Activated B cell treated with CpG ODN at 0.5 μM for 24 hours (primary cell): ENCODE measurements at places on chromosomes 3 and 15. TPM values are rescaled to one million over a fixed set of nuclear protein-coding genes. Genes with fewer than 3 reads are reported as not detected.

DNA sequence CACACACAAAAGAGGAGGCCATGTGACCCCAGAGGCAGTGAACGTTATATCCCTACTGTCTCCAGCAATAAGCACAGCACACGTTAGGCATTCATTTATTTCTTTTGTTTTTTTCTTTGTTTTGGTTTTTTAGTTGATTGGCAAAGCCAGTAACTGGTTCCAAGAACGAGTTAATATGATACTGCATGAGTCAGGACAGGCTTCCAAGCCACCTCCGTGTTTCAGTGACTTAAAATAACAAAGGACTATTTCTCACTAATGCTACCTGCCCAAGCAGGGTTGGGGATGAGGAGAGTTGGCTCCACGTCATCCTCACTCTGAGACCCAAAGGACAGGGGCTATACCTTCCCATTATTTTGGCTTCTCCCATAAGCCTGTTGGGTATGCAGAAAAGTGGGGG lies 130.5 kb downstream of the ST8SIA2 start:
- no peak overlapping the region for H3K27ac ChIP-seq
- peaks cover 2% of the 10 kb centered on the region for H3K4me1 ChIP-seq
- peaks cover 5% of the 10 kb centered on the region for H3K27me3 ChIP-seq
- no peaks in the 10 kb centered on the region for H3K36me3 ChIP-seq
- no peak for DNase-seq

GRCh38 chr3:59575113-59576001 lies 525.5 kb upstream of the CFAP20DC start:
- H3K36me3 ChIP-seq = no peaks in the 10 kb centered on the region
- H3K4me3 ChIP-seq = no peak overlapping the region
- peak; percentile 76 for DNase-seq
- H3K4me1 ChIP-seq = no peaks in the 10 kb centered on the region
- H3K27ac ChIP-seq = no peak overlapping the region
- no peaks in the 10 kb centered on the region for H3K27me3 ChIP-seq

DNA sequence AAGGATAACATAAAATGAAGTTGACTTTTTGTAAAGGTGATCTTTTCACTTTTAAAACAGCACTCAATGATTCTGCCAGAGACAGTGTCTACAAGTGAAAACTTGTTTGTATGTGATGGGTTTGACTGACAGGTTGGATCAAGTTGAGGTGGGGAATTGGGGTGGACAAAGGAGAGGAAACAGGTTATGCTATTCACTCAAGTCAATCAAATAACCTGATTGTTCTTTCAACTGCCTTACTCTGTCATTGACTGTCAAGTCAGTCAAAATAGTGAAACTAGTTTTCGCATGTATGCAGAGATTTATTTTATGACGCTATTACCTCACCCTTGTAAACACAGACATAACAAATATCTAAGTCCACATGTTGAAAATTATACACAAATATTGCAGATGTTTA lies 187.7 kb downstream of the ROBO2 start:
- no peak overlapping the region for H3K27ac ChIP-seq
- H3K4me1 ChIP-seq = no peaks in the 10 kb centered on the region
- H3K4me3 ChIP-seq = no peak overlapping the region
- no peak for DNase-seq

DNA sequence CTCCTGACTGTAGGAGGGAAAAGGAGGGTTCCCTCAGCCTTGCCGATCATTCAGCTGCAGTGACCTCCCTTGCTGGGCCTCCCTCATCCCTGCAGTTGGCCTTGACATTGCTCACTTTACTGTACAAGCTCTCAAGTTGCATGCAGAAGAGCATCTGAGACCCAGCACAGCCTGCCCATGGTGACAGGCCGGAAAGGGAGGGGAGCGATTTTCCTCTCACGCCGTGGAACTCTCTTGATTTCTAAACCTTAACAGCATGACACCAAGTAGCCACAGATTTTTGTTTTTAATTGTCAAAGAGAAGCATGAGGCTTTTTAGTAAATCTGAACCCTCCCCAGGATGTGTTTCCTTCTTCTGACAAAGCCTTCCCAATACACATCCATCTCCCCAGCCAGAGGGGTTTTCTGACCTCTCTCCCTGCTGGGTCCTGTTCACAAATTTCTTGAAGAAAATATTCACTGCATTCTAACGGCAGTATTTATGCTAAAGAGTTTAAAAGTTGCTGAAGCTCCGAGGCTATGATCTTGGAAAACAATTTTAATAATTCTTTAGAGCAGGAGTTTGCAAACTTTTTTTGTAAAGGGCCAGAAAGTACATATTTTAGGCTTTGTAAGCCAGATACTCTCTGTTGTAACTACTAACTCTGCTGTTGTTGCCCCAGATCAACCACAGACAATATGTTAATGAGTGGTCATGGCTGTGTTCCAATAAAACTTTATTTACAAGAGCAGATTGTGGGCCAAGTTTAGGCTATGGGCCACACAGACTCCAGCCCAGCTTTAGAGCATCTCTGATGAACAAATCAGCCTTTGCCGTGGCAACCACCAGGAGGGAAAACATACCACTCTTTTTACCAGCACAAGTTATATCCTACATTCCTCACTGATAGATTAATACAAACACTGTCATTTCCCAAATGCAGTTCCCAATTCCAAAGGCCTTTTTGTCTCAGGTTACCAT lies 34.8 kb downstream of the LMCD1 start:
- DNase-seq = no peak
- H3K4me1 ChIP-seq = no peaks in the 10 kb centered on the region
- H3K27me3 ChIP-seq = peaks cover 4% of the 10 kb centered on the region
- no peak overlapping the region for H3K27ac ChIP-seq
- no peaks in the 10 kb centered on the region for H3K36me3 ChIP-seq

- no peaks in the 10 kb centered on the region for H3K4me1 ChIP-seq
- DNase-seq = no peak
- no peaks in the 10 kb centered on the region for H3K27me3 ChIP-seq
- no peak overlapping the region for H3K4me3 ChIP-seq
- H3K27ac ChIP-seq = no peak overlapping the region
- no peaks in the 10 kb centered on the region for H3K36me3 ChIP-seq
These were observed 315.5 kb downstream of the FHIT start for GRCh38 chr3:60935709-60936108.

DNA sequence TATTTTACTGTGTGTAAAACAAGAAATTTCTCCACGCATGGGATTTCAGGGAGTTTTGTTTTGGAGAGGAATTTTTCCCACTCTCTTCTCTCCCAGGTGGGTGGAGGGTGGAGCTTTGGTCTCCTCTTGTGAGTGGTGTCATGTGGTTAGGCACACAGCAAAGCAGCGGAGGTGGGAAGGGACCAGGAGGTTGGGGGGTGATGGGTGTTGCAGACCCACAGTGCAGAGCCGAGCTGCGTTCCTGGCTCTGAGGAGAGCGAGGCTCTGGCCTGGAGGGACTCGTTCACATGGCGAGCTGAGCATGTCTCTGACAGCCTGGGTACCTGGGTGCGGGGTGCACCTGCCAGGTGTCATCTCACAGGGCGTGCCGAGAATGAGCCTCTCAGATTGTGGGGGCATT lies 87.8 kb downstream of the RYR3 start:
- no peaks in the 10 kb centered on the region for H3K4me1 ChIP-seq
- H3K27me3 ChIP-seq = peaks cover 4% of the 10 kb centered on the region
- H3K36me3 ChIP-seq = no peaks in the 10 kb centered on the region
- H3K27ac ChIP-seq = no peak overlapping the region

GRCh38 chr3:36843065-36844051 lies 79.0 kb upstream of the DCLK3 start:
- DNase-seq = no peak
- no peaks in the 10 kb centered on the region for H3K27me3 ChIP-seq
- H3K4me3 ChIP-seq = no peak overlapping the region

DNA sequence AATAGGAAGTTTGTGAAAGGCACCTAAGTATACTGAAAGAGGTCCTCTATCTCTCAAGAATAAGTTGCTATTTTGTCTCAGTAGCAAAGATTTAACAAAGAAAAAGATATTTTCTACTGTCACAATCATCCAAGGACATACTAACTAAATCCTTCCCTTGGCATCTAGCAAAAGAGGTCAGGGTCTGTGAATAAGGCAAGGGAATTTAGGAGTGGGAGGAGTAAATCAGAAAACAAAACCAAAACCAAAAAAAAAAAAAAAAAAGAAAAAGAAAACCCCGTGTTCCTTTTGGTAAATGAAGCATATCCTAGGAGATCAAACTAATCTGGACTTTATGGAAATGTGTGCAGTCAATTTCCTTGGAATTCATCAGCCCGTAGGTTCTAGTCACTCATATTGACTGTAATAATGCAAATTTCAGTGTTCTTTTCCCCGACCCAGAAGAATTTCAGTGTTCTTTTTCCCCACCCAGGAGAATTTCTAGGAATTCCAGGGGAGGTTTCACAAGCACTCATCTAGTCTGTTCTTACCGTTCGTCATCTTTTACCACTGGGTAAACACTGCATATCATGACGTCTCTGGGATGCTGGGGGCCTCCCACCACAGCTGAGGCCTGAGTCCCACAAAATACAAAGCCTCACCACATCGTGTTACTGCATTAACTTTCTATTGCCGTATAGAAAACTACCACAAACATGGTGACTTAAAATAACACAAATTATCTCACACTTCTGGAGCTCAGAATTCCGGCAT lies 113.8 kb upstream of the CCDC54 start:
- peak overlapping the region; percentile 7 for H3K4me3 ChIP-seq
- peaks cover 5% of the 10 kb centered on the region for H3K4me1 ChIP-seq
- H3K27ac ChIP-seq = no peak overlapping the region

- DNase-seq = no peak
- H3K36me3 ChIP-seq = peaks cover 31% of the 10 kb centered on the region
- H3K27ac ChIP-seq = no peak overlapping the region
- H3K27me3 ChIP-seq = no peaks in the 10 kb centered on the region
These were observed 9.7 kb downstream of the NEIL1 start for GRCh38 chr15:75356517-75356916.

- no peak for DNase-seq
- no peaks in the 10 kb centered on the region for H3K36me3 ChIP-seq
- no peak overlapping the region for H3K27ac ChIP-seq
- no peaks in the 10 kb centered on the region for H3K27me3 ChIP-seq
- no peak overlapping the region for H3K4me3 ChIP-seq
These were observed 225.4 kb downstream of the EPHA3 start for GRCh38 chr3:89332793-89333192.

DNA sequence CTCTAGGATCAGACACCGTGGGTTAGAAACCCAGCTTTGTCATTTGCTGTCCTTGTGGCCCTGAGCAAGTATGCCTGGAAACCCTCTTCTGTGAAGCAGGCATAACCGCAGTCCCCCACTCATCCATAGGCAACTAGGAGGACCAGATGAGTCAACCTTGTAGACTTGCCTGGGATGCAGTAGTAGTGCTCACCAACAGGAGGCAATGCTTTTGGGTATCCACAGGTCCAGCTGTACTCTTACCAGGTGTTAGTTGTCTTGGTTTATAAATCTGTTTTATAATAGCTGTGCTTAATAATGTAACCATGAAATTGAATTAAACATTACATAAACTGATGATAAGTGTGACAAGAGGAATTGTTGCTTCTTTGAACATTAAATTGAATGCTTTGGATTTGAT lies 389.3 kb downstream of the IL20RB start:
- no peak overlapping the region for H3K27ac ChIP-seq
- no peaks in the 10 kb centered on the region for H3K27me3 ChIP-seq
- DNase-seq = no peak
- H3K36me3 ChIP-seq = no peaks in the 10 kb centered on the region

DNA sequence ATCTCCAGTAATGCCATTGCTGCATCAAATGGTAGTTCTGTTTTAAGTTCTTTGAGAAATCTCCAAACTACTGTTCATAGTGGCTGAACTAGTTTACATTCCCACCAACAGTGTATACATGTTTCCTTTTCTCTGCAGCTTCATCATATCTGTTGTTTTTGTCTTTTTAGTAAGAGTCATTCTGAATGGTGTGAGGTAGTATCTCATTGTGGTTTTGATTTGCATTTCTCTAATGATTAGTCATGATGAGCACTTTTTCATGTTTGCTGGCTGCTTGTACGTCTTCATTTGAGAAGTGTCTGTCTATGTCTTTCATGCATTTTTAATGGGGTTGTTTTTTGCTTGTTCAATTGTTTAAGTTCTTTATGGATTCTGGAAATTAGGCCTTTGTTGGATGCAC lies 10.2 kb upstream of the GCSAM start:
- no peak for DNase-seq
- peaks cover 9% of the 10 kb centered on the region for H3K4me1 ChIP-seq
- no peaks in the 10 kb centered on the region for H3K27me3 ChIP-seq
- no peak overlapping the region for H3K4me3 ChIP-seq
- H3K36me3 ChIP-seq = peaks cover 3% of the 10 kb centered on the region

DNA sequence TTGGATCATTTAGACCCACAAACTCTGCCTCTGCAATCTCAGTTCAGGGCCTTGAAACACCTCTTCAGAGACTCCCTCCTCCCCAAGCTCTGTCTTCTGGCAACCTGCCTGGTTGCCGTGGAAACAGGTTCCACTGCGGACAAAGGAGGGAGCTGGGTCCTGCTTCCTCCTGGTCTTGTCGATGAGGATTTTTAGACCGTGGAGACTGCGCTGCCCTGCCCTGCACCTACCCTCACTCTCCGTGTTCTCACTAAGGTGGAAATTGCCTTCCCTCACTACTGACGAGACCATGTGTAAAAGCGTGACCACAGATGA lies at the start of gene RTP1:
RTP1 (plus strand) TSS at position 152 of the 315 bp plus-strand sequence; CDS start at position 182, 30 bp downstream.
- DNase-seq = no peak
- peaks cover 39% of the 10 kb centered on the region for H3K27me3 ChIP-seq
- no peak within 1 kb of the TSS for H3K27ac ChIP-seq
- no peaks in the 10 kb centered on the region for H3K36me3 ChIP-seq
- H3K4me3 ChIP-seq = no peak within 1 kb of the TSS

GRCh38 chr3:21390856-21391255 lies 360.2 kb downstream of the ZNF385D start:
- no peaks in the 10 kb centered on the region for H3K36me3 ChIP-seq
- no peaks in the 10 kb centered on the region for H3K4me1 ChIP-seq
- H3K27ac ChIP-seq = no peak overlapping the region

GRCh38 chr15:91488452-91488851 lies 365.1 kb upstream of the SLCO3A1 start:
- no peak for DNase-seq
- no peaks in the 10 kb centered on the region for H3K36me3 ChIP-seq
- no peak overlapping the region for H3K27ac ChIP-seq
- H3K4me3 ChIP-seq = no peak overlapping the region
- no peaks in the 10 kb centered on the region for H3K4me1 ChIP-seq

- H3K27ac ChIP-seq = peak within 1 kb of the TSS; percentile 8
- H3K36me3 ChIP-seq = no peaks in the 10 kb centered on the region
These were observed at the start of gene HOMER2 for GRCh38 chr15:82952158-82953081. Gene HOMER2, minus strand, starts transcription at chr15:82952720. Its CDS starts 185 bp downstream, at chr15:82952535.

DNA sequence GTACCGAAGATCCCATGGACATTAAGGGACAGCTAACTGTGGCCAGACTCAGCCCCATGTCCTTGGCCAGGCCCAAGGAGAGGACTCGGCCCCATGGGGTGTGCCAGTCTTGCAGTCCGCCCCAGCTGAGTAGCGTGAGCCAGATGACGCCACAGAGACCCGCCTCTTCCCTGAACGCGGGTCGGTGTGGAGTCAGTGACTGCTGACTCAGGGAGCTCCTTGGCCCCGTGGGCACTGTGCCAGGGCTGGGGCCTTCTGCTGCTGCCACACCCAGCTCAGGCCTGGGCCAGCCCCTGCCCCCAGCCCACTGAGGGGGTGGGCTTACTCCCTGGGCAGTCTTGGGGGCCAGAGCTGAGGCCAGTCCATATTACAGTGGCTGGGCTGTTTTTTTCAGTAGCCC lies 52.8 kb downstream of the PLXNA1 start:
- H3K36me3 ChIP-seq = peaks cover 26% of the 10 kb centered on the region
- DNase-seq = no peak
- no peak overlapping the region for H3K27ac ChIP-seq
- H3K27me3 ChIP-seq = no peaks in the 10 kb centered on the region
- no peak overlapping the region for H3K4me3 ChIP-seq
- no peaks in the 10 kb centered on the region for H3K4me1 ChIP-seq

The PPP2R3A gene
- total RNA-seq = 0.05 and 0.11 TPM in 2 replicates

The DNAH1 gene
- total RNA-seq = 22.8 and 25.8 TPM in 2 replicates

The PYGO1 gene
- total RNA-seq = 0.02 TPM in 2 replicates

The ALG1L2 gene
- 3.5 and 4.6 TPM in 2 replicates for total RNA-seq

The ZPLD1 gene
- total RNA-seq = not detected in 2 replicates

The MEX3B gene
- 0.12 and 0.31 TPM in 2 replicates for total RNA-seq

The CIDEC gene
- not detected in 2 replicates for total RNA-seq

The NOX5 gene
- 0.05 and 0.09 TPM in 2 replicates for total RNA-seq

The IL12A gene
- total RNA-seq = 7.0 and 7.8 TPM in 2 replicates
